Stimulated activated CD4-positive, alpha-beta T cell treated with anti-CD3 and anti-CD28 coated beads, Interleukin-2, amount 100 ng/mL, for 4 hours (primary cell): ENCODE measurements at places on chromosomes 1 and 21.

DNA sequence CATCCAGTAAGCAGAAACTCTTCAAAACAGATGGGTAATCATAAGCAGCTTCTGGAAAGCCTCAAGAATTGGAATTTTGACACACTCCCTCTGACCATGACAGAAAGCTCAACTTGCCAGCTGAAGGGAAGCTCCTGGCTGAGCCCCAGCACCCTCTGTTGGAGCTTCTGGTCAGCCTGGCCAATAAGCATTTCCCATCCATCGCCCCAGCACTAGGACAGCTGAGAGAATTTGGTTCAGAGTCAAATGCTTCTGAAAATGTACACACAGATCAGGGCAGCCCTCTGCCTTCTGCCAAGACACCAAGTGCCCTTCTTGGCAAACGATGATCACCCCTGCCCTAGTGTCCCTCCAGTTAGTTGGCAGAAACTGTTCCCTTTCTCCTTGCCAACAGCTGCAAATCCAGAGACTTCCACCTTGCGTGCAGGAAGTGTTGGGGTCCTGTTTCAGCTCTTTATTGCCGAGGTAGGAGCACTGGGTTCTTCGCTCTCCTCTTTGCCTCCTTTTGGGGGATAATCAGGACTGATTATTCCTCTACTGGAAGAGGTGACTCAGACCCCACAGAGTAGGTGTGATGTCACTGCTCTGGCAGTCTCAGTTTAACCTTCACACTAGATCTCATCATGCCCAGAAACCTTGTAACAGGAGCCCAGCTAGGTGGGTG lies 11.9 kb downstream of the PIGV start:
- no peak for DNase-seq

DNA sequence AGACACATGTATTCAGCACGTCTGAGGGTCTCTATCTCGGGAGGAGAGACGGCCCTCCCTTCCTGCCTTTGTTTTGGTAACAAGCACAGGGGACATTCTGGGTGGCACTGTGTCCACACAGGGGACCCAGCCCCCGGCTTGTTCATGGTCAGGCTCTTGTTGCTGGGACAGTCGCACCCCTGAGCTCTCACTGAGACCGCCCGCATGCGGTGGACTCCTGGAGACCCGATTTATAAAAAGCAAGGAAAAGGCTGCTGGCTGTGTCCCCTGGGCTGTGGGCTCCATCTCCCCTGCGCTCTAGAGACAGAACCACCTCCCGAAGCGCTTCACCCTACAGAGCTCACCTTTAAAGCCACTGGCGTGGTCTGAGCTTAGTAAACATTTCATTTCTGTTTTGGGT lies 103.4 kb downstream of the WDR4 start:
- no peak for DNase-seq

DNA sequence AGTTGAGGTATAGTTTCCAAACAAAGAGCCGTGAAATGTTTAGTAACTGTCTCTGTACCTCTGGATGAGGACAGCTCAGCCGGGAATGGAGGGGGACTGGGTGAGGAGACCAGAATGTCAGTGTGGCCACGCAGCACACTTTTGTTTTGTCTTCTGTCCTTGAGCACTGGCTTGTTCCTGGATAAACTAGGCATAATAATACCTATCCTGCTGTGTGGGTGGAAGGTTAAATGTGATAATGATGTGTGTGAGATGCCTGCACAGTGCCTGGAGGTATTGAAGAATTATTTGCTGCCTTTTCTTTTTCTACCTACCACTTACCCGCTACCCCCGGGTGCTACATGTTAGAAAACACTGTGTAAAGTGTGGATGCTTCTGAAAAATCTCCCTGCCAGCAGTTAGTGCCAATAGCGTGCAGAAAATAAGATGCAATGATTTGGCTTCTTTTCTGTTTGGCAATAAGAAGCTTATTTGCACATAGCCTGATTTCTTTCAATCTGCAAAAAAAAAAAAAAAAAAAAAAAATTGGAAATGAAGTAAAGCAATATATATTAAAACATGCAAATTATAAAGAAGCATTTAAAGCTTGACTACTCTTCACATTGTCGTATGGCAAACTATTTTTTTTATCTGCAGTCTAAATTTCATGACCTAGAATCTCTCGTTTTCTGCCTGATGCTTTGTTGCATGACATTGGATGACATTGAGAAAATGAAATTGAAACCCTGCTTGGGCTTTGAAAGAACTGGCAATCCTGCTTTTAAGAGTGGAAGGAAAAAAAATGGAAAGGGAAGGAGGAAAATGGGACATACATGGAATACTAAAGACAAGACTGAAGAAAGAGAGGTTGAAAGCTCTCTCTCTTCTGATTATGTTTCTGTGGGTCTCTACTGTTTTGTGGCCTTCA lies 89.5 kb downstream of the DISC1 start:
- DNase-seq = no peak

GRCh38 chr1:165187031-165188009 lies 169.2 kb downstream of the LMX1A start:
- DNase-seq = no peak

- DNase-seq = no peak
Measured at GRCh38 chr1:195604287-195604686, 1004.0 kb downstream of the KCNT2 start.

DNA sequence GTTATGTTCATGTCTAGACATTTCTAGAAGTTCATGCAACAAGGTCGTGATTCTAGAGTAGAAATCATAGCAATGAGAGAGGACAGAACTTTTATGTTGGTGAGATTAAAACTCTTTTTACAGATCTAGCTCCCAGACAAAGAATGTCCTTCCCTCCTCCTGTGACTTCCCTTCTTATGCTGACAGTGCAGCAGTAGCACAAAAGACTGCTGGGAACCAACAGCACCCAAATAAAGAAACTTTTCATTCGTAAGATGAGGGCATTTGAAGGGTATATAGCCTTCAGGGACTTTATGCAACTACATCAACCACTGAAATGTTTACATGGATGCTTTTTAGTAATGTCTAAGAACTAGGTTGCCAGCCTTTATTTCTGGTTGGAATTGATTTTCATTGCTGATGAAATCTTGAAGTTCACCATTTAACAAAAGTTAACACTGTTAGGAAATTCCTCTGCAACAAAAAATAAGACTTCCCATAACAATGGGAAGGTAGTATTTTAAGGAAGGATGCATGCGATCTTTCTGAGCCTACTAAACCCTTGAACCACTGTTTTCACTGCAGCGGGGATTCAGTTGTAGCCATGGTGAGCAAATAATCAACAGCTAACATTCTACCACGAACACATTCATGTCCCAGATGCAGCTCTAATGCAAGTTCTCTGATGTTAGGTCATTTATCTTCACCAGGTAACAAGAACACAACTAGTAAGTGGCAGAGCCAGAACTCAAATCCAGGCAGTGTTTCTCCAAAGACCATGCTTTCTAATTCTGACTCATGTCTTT lies 672.8 kb downstream of the PTPRC start:
- DNase-seq = no peak

GRCh38 chr1:54273092-54273794 lies 73.3 kb downstream of the MRPL37 start:
- DNase-seq = no peak

GRCh38 chr1:48543854-48544253 lies 71.8 kb upstream of the SPATA6 start:
- DNase-seq = no peak

DNA sequence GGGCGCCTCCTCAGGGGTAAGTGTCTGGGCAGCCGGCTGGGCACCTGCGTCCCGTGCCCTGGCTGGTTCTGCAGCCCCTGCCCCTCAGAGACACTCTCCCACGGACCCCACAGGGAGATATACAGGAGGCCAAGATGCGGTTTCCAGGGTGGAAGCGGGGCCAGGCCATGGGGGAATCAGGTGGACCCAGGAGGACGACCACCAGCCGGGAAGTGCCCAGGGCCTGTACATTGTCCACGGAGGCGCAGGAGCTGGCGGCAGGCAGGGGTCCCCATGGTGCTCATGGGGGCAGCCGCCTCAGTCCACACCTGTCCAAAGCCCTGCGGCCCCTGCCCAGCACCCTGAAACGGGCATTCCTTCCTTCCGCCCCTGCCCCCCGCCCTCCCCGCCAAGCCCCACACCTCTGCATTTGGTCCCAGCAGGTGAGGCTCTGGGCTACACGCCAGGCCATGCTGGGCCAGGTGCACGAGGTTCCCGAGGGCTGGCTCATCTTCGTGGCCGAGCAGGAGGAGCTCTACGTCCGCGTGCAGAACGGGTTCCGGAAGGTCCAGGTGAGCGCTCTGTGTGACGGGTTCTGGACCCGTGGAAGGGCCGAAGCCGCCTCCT lies 36.7 kb downstream of the SLC19A1 start:
- DNase-seq = no peak

GRCh38 chr1:246794048-246794827 lies 70.0 kb downstream of the SCCPDH start:
- no peak for DNase-seq

GRCh38 chr1:94676686-94677085 lies 135.1 kb upstream of the F3 start:
- no peak for DNase-seq

GRCh38 chr1:230509281-230509977 lies 83.3 kb upstream of the PGBD5 start:
- no peak for DNase-seq

GRCh38 chr1:43468414-43468813 lies 14.7 kb upstream of the HYI start:
- DNase-seq = no peak

DNA sequence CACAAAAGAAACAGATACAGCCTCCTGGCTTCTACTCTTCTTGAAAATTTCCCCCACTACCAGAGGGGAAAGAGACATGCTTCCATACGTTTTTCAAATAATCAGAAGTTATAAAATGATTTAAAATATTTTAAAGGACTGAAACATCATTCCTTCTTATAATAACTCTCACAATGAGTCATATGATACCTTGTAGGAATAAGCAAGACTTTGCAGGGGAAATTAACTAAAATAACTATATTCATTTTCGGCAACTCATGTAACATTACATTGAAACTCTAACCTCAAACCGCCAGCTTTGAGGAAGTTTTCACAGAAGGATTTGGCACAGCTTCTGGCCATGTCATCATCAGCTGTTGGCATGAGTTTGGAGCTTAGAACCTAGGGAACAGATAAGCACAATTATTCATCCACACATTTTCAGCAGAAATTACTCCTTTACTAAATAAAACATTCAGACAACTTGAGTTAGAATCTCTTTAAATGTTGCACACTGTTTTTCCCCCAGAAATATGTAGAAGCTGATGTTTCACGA lies 85.9 kb downstream of the USP24 start:
- DNase-seq = no peak
